Stimulated activated CD8-positive, alpha-beta memory T cell treated with anti-CD3 and anti-CD28 coated beads, Interleukin-4, amount 100 ng/mL, for 4 hours (primary cell): ENCODE measurements at places on chromosomes 6 and 20.

GRCh38 chr6:150686566-150686965, 86.9 kb downstream of the PLEKHG1 start:
- DNase-seq = no peak

DNA sequence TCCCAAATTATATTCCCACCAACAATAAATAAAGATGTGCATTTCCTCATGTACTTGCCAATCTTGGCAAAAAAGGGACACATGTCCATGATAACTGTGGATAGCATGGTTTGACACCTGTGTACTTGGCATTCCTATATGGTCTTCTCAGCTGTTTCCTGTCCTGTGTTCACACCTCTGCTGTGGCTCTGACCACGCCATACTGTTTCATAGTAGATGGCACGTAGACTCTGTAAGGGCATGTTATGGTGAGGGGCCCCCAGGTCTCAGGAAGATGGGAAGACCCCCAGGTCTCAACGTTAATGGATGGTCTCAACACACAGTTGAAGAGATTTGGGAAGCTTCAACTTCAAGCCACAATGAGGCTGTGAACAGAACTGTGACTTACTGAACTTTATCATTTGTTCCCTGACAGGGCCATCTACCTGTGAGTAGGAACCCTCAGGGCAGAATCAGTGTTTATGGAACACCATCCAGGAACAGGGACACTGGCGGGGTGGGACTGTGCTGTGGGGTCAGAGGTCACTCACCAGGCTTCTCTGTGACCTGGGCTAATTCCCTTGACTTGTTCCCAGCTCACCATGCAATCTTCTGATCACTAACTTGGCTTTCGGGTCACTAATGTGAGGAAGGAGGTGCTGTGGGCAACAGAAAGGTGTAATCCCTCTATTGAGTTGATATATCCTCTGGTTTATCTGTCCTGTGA, 11.8 kb downstream of the ZBTB24 start:
- no peak for DNase-seq

GRCh38 chr20:59808729-59809381, 124.6 kb downstream of the SYCP2 start:
- no peak for DNase-seq

GRCh38 chr6:150361876-150362275, 6.9 kb upstream of the IYD start:
- no peak for DNase-seq

GRCh38 chr6:71332012-71332411, 43.4 kb downstream of the OGFRL1 start:
- no peak for DNase-seq

DNA sequence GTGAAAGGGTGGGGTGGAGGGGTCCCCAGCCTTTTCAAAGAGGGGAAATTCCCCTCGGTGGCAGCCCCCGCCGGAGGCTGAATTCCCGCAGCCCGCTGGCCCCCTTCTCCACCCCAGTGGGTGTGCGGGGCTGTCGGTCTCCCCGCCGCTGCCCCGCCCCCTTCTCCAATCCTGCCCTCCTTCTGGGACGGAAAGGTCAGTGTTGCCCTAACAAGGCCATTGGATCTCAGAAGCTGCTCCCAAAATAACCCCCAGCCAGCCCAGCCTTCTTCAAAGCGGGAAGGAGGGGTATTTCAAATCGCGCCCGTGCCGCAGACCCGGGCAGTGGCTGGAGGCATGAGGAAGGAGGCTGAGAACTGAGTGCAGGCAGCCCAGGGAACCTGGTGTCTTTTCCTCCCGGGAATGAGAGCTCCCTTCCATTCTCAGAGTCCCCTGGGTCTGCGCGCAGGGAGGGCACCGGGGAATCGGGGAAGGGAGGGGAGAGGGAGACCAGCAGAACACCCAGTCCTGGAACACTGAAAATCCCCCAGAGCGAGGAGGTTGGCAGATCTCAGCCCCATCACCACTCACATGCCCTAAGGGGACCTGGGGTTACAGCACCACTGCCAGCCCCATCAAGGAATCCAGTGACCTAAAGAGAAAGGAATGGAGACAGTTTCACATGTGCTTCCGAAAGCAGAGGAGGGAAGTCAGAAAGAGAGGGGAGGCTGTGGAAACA, at the start of gene JPH2:
Gene JPH2 (minus strand): TSS at position 135 of the 718 bp plus-strand sequence. CDS start 483 bp downstream, outside the sequence.
- DNase-seq = no peak

GRCh38 chr6:123215211-123215610, 219.2 kb downstream of the CLVS2 start:
- no peak for DNase-seq

- DNase-seq = no peak
Observed at GRCh38 chr6:154202339-154202738, 154.3 kb downstream of the IPCEF1 start.

DNA sequence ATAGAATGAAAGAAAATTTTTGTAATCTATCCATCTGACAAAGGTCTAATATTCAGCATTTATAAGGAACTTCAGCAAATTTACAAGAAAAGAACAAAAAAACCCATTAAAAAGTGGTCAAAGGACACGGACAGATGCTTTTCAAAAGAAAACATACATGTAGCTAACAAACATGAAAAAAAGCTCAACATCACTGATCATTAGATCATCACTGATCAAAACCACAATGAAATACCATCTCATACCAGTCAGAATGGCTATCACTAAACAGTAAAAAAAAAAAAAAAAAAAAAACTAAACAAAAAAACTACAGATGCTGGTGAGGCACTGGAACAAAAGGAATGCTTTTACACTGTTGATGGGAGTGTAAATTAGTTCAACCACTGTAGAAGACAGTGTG, 837.1 kb downstream of the EPHA7 start:
- DNase-seq = no peak

DNA sequence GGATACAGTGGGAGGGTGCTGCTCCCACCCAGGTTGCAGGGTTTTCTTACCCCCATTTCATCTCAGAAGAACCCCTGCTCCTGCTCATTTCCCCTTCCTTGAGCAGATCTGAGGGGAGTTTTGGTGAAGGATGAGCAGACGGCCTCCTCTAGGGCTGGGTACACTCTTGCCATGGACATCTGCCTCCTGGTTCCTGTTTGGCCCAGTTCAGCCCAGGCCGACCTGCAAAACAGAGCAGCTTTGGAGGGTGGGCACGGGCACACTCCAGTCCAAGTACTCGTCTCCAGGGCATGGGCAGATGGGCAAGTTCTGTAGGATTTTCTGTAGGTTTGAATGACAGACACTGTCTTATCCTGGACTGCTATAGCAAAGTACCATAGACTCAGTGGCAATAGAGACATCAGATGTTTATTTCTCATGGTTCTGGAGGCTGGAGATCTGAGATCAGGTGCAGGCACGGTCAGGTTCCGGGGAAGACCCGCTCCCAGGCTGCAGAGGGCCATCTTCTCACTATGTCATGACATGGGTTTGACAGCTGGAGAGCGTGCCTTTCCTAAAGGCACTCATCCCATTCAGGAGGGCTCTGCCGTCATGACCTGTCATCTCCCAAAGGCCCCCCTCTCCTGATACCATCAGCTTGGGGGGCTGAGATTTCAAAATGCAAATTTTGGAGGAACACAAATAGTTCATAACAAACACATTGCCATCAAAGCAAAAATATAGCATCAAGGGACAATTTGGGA, 6.2 kb downstream of the NPBWR2 start:
- DNase-seq = no peak

- no peak for DNase-seq
Observed at GRCh38 chr6:53458105-53458866, 86.6 kb downstream of the GCLC start.

DNA sequence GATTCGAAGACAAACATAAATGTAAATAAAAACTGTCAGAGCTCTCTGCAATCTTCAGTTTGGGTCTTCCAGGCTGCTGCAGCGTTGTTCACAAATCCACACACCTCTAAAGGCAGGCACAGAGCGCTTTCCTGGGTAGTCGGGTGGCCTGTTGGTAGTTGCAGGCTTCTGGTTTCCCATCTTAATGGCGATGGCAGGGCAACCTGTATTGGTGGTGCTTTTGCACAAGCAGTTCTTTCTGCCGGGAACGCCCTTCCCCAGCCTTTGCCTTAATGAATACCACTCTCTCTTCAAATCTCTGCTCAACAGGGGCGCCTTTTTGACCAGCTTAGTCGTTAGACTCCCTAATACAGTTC, 723 bp upstream of the IFT52 start:
- DNase-seq = no peak

GRCh38 chr20:60192326-60192725, 234.1 kb downstream of the CDH26 start:
- DNase-seq = no peak

- DNase-seq = no peak
Observed at GRCh38 chr6:135850882-135851281, 619 bp upstream of the PDE7B start.

DNA sequence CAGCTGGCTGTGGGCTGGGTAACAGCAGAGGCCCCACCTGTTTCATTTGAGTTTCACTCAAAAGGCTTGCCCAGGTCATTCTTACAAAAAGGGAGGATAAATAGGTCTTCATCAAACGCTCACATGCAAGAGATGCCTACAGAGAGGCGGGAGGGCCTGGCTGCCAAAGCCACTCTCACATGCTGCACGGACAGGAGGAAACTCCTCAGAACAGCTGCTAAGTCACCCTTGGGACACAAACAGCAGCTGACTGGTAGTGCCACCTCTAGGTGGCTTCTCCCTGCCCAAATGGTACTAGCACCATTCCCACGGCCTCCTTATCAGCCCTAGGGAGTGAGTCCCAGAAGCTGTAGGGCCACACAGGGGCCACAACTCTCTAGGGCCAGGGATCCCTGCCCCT, 23.8 kb downstream of the SLC22A23 start:
- DNase-seq = no peak

- DNase-seq = no peak
Observed at GRCh38 chr6:24078200-24078599, 47.8 kb upstream of the NRSN1 start.

GRCh38 chr6:105886814-105887544, 199.2 kb upstream of the PRDM1 start:
- DNase-seq = no peak

- no peak for DNase-seq
Observed at GRCh38 chr6:56693246-56693607, 50.5 kb upstream of the DST start.

- DNase-seq = no peak
Observed at GRCh38 chr6:144266091-144266649, 19.0 kb upstream of the UTRN start.

DNA sequence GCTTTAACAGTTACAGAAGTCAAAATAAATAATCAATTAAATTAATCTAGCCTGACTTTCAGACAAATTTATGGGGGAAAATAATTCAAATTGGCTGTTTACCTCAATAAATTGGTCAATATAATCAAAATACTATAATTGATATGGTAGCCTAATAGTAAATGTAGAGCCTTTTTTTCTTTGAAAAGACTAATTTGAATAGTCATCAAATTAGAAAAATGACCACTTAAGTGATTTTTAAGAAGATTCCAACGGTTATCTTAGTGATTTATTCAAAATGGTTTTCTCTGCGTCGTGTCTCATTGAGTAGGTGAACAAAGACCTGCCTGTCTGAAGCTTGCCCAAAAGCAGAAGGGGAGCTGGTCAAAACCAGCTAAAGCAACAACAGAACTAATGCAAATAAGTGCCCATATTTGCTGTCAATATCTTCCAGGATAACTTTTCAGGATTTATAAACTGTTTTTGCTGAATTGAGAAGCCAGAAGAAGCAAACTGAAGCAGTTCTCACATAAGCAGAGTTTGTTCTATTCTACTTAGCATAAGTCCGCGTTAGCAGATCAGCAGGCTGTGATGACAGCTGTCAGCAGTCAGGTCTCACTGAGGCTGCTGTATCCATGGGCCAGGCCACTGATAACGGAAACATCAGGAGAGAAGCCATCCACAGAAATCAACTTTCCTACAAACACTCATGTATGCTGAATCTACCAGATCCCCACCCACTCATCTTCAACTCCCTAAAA, 7.0 kb downstream of the RCAN2 start:
- no peak for DNase-seq

- no peak for DNase-seq
Observed at GRCh38 chr6:43634702-43635303, 837 bp upstream of the MAD2L1BP start.

DNA sequence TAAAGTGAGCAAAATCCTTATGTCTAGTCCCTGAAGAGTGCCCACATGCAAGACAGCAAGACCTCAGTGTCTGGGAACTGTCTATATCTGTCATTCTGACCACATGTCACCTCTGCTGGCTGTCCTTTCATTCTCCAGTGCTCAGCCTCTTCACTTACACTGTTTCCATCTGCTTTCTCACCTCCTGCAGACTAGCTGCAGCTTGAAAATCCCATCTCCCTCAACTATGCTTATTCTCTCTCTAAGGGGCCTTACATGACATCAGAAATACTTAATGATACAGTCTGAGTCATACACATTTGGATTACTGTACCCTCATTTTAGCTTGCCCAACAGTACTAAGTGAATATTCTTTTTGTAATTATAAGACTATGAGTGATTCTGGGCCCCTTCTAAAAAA, 587.8 kb downstream of the EPM2A start:
- no peak for DNase-seq

DNA sequence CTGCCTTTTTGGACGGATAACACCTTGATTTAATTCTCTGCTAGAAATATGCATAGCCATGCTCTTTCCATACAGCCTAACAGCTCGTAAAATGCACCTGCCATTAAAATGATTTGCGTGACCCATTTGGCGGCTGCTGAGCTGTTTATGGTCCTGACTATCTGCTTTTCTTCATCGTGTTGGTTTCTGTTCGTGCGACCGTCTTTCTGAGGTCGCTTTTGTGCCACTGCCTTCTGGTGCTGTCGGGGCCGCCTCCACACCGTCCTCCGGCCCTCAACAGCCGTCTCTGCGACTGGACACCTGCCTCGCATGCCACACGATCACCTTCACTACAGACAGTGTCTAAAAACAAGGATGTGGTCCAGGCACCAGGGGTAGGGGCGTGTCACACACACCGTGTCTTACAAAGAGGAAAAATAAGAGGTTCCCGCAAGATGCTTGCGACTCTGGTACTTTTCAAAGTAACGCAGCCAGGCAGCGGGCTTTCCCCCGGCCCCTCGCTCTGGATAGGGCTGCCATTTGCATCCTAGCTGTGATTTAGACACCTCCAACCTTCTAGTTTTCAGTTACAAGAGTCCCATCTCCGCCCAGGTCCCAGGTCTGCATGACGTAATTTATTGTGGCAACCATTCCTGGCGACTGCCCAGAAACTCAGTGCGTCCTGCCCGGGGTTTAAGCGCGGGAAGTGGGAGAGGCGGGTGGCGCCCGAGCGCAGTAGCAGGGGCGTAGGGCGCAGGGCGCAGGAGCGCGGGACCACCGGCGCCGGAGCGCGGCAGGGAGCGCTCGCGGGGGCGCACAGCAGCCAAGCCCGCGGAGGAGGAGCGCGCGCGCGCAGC, at the start of gene STMND1:
Gene STMND1 (plus strand): TSS at position 629 of the 836 bp plus-strand sequence. CDS start 208 bp downstream, outside the sequence.
- DNase-seq = no peak

DNA sequence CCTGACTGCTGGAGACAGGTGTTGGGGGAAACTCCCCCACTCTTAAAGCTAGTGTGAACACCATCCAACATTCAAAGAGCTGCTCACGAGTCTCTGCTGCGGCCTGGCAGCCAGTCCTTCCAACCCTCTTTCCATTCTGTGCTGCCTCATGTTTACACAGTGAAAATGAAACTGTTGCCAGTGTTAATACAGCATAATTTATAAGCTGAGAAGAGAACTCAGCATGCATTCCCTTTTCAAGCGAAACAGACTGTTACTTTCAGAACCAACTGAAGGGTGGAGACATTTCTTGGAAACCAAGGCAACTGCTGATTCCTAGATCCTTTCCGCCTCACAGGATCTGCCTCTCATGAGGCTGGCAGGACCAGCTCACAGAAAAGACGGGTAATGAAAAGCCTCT, 533.8 kb upstream of the ID4 start:
- no peak for DNase-seq
